ENCODE measurements at places on chromosomes 3 and 15. TPM values are rescaled to one million over a fixed set of nuclear protein-coding genes. Genes with fewer than 3 reads are reported as not detected.

Gene RTP3
- total RNA-seq = not detected

Gene C2CD4A
- total RNA-seq = 0.31 TPM

Gene MKRN3
- total RNA-seq = not detected

Gene STXBP5L
- 0.94 TPM for total RNA-seq

GRCh38 chr3:70471464-70472342, 159.3 kb upstream of the MDFIC2 start:
- ATAC-seq = no peak

DNA sequence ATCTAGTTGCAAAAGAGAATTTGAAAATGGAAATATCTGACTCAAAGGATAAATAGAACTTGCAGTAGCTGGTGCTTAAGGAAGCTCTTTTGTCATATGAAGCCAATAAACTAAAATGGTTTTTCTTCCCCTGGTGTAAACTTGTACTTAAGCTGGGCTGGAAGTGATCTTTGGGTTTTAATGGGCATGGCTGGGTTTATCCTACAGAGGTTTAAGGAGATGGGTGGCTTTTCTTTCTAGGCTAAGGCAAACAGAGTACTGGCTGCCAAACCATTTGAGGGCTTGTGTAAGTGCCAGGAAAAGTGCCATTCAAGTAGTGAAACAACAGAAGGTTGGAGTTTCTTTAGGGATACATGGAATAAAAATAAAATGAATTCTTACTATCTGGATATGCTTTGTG, 12.1 kb upstream of the UTS2B start:
- ATAC-seq = no peak

DNA sequence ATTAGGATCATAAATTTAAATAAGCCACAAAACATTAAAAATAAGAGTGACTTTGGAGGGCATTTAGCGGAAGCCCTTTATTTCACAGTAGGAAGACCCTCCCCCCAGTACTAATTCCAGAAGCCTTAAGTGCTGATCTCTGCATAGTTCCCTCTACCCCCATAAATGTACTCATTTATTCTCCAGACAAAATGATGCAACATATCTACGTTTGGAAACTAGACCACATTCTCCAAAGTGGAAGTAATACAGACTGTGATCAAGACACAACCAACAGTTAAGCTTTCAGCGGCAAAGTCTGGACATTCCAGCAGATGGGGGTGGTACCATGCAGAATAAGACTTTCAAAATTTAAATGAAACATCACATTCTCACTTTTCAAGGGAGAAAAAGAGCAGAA, 44.8 kb upstream of the RPS17 start:
- ATAC-seq = no peak

GRCh38 chr15:58283302-58283701, 145.1 kb downstream of the AQP9 start:
- ATAC-seq = no peak

DNA sequence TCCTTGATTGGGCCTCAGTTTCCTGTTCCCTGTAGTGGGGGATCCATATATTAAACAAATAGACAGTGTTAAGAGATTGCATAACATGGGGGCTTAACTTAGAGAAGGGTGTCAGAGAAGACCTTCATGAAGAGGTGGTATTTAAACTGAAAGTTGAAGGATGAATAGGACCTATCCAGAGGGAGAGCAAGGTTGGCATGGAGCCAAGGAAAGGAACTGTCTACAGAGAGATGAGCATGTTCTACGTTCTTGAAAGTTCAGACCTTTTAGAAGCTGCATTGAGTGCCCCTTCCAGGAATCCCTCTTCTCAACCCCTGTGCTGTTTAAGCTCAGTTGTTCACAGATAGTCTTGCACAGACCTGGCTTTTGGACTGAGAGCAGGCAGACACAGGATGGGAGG, 2.4 kb downstream of the HTD2 start:
- no peak for ATAC-seq

DNA sequence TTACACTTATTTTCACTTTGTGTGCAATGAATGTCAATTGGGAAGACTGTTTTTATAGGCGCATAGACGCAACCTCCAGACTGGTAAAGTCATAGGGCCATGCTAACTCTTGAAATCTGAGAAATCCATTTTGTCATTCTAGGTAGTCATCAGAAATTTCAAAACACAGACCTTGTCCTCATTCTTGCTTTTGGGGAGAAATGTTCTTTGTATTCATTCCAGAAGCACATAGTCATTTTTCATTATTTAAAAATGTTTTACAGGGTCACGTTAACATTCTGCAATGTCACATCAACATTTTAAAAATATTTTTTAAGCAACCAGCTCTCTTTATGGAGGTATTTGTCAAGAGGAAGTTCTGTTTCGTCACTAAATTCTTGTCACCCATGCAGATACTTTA, 898.4 kb downstream of the PDCD6IP start:
- no peak for ATAC-seq

GRCh38 chr15:87604857-87605446, 651.6 kb downstream of the NTRK3 start:
- ATAC-seq = no peak

DNA sequence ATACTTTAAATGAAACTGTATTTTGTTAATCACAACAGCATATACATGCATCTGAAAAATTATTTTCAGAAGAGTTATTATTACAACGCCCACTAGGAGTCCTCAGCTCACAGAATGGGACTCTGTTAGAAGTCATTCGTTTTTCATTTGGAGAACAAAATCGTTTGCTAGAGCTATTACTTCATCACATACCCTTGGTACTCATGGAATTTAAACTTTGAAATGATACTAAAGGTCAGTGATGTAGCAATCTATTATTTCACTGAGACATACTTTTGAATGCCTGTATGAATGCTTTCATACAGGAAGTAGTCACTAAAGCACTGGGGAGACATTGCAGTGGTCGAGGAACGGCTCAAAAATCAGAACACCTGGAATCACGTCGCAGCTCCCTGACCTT, 198.1 kb downstream of the MBNL1 start:
- ATAC-seq = peak; percentile 79

- ATAC-seq = no peak
These were observed 67.8 kb downstream of the PLXNA1 start for GRCh38 chr3:127050733-127051132.

DNA sequence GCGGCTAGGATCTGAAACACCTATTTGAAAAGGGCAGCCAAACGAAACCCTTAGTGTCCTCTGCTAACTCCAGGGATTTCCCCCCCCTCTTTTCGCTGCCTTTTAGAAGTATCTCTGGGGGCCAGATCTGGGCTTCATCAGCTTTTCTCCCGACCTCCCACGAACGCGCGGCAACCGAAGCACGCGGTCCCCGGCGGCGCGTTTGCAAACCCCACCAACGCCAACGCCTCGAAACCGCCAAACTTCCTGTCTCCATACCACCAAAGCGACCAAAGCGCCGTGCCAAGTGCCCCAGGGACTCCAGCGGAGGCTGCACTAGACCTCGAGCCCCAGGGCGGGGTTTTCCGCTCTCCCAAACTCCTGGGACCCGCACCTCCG, 155.8 kb upstream of the FRMD4B start:
- no peak for ATAC-seq

Data from gastroesophageal sphincter (tissue), 4 donors.